ENCODE measurements at places on chromosomes 3 and 15.

- DNase-seq: no peak
These were observed 202.6 kb upstream of the MCTP2 start for GRCh38 chr15:94028809-94029208.

- DNase-seq: no peak
These were observed 559.4 kb downstream of the NR2F2 start for GRCh38 chr15:96889734-96890480.

DNA sequence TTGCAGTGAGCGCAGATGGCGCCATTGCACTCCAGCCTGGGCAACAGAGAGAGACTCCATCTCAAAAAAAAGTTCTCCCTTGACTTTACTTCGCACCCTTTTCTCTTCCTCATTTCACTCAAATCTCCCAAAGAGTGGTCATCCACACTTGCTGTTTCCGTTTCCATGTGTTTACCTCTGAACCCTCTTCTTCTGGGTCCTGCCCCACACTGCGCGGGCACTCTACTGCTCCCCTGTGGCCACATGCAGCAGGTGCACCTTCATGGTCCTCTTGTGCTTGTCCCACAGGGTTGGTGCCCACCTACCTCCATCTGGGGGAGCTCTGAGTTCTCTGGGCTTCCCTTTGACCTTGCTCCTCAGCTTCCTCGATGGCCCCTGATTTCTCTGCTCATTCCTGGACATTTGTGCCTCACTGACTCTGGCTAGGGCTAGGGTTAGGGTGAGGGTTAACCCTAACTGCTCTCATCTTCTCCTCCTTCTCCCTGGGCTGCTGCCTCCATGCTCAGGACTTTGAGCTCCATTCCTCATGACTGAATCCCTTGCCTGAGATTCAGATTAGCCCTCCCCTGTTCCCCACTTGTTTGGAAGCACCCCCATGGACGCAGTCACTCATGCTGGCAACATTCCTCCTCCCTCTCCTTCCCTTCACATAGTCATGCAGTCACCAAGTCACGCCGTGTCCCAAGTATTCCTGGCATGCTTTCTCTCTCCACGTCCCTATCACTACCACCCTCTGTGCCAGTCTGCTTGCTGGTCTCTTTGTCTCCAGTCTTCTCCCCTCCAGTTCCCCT lies 26.6 kb upstream of the KY start:
- DNase-seq: no peak

GRCh38 chr3:172317984-172318383 lies 130.3 kb downstream of the GHSR start:
- DNase-seq: no peak

DNA sequence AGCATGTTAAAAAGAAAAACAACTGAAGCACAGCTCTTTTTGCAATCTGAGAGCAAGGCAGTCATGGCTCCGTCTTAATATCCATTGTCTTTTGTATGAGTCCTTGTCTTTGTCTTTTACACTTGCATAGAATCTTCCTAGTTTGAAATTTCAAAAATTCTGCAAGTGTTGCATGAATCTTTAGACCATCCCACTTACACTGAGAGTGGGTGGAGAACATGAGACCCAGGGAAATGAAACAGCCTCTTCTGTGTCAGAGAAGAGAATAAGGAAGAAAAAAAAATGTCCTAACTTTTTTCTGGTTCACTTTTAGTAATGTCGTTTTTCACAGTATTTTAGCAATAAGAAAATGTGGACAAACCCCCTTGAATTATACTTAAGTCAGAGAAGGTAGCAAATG lies 12.1 kb upstream of the DCLK3 start:
- no peak for DNase-seq

GRCh38 chr15:32060706-32061105 lies 30.4 kb downstream of the CHRNA7 start:
- no peak for DNase-seq

- DNase-seq: no peak
These were observed 21.3 kb downstream of the MLH1 start for GRCh38 chr3:37014620-37015019.

GRCh38 chr3:171358181-171358880 lies 101.9 kb downstream of the TNIK start:
- DNase-seq: no peak

Data from stimulated activated CD4-positive, alpha-beta T cell treated with anti-CD3 and anti-CD28 coated beads, Interleukin-15, amount 100 ng/mL, for 1 hour (primary cell).